ENCODE measurements at places on chromosomes 12 and 14.
A peak's percentile ranks its signal among the peaks of the same experiment; 100 is the strongest.

GRCh38 chr14:38121320-38122020 is 86.2 kb upstream of the SSTR1 start:
- DNase-seq = no peak

GRCh38 chr14:67417633-67418032 is 5.7 kb upstream of the PLEK2 start:
- no peak for DNase-seq

DNA sequence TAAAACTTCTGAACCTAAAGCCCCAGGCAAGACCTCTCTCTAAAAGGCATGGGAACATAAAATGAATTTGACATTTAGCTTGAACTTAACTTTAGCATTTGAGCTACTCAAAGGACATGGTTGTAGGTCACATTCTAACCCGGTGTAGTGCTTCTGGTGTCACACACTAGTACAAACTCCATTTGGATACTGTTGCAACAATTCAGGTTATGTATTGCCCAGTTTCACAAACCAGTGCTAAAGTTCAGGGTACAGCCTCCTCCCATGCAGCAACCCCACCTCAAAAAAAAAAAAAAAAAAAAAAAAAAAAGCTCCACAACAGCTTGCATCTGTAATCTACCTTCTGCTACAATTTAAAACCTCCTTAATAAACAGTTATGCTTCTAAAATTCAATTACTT is 7.8 kb downstream of the PPTC7 start:
- no peak for DNase-seq

- DNase-seq = no peak
These were observed 1.2 kb downstream of the DUSP16 start for GRCh38 chr12:12561371-12562015.

GRCh38 chr12:92021666-92022035 is 124.0 kb downstream of the BTG1 start:
- DNase-seq = no peak

DNA sequence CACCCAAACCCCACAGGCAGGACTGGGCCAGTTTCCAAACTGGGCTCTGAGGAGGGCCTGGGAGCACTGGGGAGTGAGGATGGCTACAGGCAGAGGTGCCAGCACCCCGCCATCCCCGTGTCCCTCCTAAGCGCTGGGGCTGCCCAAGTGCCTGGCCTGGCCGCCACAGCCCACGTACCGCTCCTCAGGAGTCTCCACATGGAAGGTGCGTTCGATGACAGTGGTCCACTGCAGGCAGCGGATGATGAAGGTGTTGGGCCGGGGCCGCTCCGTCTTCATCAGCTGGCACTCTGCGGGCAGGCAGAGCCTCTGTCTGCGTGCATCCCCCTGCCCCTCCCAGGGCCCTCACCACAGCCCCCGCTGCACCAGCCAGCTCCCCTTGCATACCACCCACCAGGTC is 19.1 kb downstream of the AKT1 start:
- no peak for DNase-seq

GRCh38 chr14:89902881-89903280 is 51.6 kb downstream of the EFCAB11 start:
- DNase-seq = no peak

GRCh38 chr12:68809190-68810026 is 1.4 kb downstream of the MDM2 start:
- no peak for DNase-seq

DNA sequence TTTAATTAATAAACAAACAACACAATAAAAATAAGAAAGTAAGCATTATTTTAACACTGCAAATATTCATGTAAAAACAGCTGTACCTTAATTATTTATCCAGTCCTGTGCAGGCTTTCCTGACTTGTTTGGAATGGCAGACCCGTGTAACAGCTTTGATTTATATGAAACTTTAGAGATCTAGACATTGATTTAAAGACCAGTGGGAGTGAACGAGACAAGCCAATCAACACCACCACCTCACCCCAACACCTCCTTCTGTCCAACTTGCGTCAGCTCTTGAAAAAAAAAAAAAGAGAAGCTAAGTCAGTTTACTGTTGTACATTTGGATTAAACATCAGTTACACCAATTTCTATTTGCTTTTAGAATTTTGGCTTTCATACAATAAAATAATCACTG is 22.3 kb downstream of the SLC38A4 start:
- no peak for DNase-seq

- no peak for DNase-seq
These were observed 51.5 kb downstream of the PSMA6 start for GRCh38 chr14:35343702-35344101.

DNA sequence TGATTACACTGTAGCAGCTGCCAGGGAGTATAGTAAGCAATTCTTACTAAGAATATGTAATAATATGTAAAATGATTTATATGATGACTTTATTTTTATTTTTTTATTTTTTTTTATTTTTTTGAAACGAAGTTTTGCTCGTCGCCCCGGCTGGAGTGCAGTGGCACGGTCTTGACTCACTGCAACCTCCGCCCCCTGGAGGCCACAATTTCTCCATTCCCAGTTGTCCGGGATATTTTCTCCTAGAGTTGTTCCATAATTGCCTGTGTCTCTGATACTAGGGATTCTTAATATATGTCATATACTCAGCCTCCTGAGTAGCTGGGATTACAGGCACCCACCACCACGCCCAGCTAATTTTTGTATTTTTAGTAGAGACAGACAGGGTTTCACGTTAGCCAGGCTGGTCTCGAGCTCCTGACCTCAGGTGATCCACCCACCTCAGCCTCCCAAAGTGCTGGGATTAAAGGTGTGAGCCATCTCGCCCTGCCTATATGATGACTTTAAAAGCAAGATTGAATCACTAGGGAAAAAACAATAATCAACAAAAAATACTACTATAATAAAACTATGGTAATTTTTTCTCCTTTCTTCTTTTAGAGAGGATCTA is 12.2 kb upstream of the ITPR2 start:
- DNase-seq = peak; percentile 27

DNA sequence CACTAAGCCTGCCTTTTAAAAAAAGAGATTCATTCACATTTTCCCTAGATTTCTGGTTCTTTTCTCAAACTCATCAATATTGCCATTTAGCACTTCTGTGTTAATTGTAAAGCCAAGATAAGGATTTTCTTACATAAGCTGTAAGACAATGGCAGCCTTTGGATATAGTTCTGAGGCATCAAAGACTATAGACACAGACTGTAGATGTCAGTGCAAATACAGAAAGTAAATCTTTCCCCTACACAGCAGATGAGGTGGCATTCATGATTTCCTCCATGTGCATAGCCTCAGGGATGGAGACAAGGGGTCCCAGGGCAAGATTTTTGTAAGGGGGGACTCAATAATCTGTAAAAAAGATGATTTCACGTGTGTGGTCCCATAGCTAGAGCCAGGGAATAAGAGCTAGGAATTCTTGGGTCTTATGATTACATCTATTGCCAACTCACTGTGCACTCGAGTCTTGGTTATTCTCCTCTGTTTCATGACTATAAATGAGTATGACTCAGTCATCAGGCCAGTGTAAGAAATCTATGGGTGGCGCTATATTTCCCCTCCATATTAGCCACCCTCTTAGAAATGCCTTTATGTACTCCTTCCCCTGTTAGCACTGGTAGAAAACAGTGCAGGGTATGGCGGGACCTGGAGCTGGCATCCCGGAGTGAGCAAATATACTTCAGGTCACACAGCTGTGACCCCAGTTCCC is 207.5 kb downstream of the EXOC5 start:
- DNase-seq = no peak
